Stimulated activated CD4-positive, alpha-beta T cell treated with anti-CD3 and anti-CD28 coated beads, Interleukin-1b, Interleukin-23, amount 100 ng/mL, for 4 hours (primary cell): ENCODE measurements at places on chromosomes 5 and 9.

DNA sequence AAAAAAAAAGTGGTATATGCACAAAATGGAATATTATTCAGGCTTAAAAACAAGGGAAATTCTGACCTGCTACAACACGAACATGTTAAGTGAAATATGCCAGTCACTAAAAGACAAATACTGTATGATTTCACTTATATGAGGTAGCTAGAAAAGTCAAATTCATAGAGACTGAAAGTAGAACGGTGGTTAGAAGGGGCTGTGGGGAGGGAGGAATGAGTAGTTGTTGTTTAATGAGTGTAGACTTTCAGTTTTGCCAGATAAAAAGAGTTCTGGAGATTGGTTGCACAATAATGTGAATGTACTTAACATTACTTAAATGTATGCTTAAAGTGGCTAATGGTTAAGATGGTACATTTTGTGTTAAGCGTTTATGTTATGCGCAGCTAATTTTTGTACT lies 79.5 kb upstream of the IL12B start:
- DNase-seq: no peak

DNA sequence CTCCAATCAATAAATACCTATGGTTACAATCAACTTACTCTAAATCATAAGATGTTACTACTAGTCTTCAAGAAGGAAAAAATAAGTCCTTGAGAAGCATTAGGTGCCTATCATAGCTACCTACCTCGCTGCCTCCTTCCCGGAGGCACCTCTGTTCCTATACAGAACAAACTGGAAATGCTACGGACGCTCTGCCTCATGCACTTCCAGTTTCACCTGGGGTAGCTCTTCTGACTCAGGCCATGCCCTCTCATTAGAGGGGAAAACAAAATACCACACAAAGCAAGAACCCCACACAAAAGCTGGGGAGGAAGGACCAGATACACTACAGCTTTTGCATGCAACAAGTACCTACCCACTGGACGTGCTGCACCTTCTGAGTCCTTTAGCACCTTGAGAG lies 12.4 kb downstream of the SPRY4 start:
- no peak for DNase-seq

- no peak for DNase-seq
Observed at GRCh38 chr5:101643794-101644193, 652.3 kb downstream of the SLCO4C1 start.

DNA sequence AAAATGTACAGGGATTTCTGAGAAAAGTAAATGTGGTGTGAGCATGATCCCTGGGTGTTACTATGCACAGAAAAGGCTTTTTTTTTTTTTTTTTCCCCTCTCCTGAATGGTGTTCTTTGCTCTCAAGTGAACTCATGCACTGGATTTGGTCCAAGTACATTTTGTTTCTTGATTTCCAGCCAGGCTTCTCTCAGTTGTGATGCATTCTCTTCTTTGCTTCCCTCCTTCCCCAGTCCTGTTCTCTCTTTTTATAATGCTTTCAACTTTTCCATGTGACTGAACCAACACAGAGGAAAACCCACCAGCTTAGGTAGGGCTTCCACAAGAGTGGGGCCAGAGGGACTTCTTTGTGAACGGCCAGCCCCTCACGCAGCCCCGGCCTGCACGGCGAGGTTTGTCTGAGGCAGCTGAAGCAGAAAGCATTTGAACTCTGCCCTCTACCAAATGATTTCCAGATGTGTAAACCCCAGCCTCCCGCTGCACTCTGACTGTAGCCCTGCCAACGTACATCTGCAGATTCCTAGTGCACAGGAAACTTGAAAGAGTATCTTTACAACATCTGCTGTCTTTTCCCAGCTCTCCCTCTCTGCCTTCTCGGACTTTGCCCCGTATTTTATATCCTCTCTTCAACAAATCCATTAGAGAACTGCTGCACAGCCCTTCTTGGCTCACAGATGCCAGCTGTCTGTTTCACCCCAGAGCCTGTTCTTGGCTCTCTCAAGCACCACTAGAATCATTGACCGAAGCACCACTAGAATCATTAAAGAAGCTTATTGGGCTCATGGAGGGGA lies 71.8 kb upstream of the CD180 start:
- DNase-seq: no peak

DNA sequence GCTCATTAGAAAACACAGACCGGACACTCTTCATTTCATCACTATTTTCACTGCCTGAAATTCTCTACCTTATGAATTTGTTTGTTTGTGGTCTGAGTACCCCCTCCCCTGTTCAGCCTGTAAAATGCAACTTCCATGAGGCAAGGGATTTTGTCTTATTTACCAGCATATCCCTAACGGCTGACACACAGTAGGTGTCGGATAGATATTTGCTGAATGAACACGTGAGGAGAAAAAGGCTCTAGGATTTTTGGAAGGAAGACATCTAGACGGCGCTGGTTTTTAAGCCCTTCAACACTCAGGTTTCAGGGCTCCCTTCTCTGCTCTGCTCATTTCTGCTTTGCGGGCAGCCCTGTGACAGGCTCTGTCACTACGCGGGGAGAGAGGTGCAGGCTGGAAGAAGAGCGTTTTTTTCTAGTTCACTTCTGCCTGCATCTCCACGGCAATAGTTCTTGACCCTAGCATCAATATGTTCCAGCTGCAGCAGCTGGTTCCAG lies 41.0 kb downstream of the KCNMB1 start:
- no peak for DNase-seq

GRCh38 chr5:40365342-40366330 lies 314.1 kb upstream of the PTGER4 start:
- DNase-seq: no peak

- no peak for DNase-seq
Observed at GRCh38 chr9:37515620-37516258, 30.0 kb downstream of the POLR1E start.

- no peak for DNase-seq
Observed at GRCh38 chr5:172411484-172412072, 42.7 kb downstream of the SH3PXD2B start.

DNA sequence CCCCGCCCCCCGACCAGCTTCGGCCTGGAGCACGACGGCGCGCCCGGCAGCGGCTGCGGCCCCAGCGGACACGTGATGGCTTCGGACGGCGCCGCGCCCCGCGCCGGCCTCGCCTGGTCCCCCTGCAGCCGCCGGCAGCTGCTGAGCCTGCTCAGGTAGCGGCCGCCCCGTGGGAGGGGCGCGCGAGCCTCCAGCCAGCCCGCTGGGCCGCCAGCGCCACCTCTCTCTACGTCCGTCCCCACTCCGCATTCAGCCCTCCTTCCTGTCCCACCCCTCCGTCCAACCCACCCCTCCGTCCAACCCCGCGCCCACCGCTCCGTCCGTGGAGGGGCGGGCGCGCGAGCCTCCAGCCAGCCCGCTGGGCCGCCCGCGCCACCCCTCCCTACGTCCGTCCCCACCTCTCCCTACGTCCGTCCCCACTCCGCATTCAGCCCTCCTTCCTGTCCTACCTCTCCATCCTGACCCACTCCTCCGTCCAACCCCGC lies 6.5 kb downstream of the ADAMTS13 start:
- no peak for DNase-seq

GRCh38 chr5:136169218-136169617 lies 23.7 kb downstream of the SMIM32 start:
- no peak for DNase-seq

- DNase-seq: peak; percentile 19
Observed at GRCh38 chr5:132389585-132390286, 20.2 kb downstream of the SLC22A5 start.

DNA sequence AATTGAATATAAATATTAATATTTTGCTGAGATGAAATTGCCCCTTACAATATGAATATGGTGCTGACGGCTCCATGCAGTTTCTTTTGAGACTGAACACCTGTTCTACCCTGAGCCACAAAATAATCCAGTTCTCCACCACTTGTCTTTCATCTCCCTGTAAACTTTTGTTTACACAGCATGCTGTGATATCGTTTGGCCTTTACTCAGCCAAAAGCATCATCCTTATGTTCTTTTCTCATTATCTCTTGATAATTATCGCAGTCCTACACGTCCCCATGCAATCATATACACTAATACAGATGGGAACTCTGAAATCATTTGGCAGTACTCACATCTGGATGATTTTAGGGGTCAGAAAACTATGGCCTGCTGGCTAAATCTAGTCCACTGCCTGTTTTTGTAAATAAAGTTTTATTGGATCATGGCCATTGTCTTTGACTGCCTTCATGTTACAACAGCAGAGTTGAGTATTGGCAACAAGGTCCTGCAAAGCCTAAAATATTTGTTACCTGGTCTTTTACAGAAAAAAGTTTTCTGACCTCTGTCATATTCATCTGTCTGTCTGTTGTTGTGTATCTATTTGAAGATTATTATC lies 53.3 kb downstream of the AOPEP start:
- no peak for DNase-seq

GRCh38 chr5:62631909-62632580 lies 53.4 kb downstream of the LRRC70 start:
- DNase-seq: no peak

DNA sequence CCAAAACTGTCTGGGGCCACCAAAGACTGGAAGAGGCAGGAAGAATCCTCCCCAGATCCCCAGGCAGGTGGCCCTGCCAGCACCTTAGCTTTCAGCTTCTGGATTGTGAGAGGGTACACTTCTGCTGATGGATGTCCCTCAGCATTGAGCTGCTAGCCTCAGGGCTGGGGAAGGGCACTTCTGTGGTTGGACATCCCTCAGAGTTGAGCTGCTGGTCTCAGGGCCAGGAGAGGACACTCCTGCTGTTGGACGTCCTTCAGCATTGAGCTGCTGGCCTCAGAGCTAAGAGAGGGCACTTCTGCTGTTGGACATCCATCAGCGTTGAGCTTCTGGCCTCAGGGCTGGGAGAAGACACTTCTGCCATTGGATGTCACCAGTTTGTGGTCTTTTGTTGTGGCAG lies 83.8 kb upstream of the FCN1 start:
- no peak for DNase-seq
